GM04504 (cell line): ENCODE measurements at places on chromosomes 7 and 10.

DNA sequence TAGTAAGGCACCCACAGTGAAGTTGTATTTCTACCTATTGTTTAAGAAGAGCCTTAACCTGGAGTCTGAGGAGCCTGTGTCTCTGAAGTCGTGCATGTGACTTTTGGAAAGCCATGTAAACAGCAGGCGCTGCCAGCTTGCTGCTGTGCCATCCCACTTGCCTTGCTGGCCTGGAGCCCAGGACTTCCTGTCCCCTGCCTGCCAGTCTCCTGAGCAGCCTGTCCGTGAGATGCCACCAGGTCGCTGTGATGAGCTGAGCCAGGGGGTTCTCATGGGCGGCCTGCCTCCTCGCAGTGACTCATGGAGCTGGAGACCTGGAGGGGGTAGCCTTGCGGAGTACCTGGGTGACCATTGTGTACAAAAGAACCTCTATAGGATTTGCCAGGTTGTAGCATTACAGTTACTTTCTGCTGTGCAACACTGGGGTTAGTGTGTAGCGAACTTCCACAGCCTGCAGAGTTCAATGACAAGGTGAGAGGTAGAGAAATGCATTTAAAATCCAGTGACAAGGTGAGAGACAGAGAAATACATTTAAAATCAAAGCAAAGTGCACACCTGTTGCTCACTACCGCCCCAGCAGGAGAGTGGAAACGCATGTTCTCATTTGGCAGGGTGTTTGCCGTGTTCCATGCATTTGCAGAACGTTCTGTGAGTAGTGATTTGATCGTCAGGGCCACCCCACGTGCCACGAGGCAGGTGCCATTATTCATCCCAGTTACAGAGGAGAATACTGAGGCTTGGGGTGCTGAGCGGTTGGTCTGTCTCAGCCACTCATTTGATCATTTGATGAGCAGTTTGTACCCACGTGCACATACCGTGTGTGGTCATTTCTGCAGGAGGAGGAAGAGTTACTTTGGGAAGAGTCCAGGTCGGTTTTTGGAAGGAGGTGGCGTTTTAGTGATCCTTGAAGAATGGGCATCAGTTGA is 36.6 kb upstream of the BHLHA15 start:
- no peak for DNase-seq

GRCh38 chr10:4301291-4302045 is 516.5 kb upstream of the KLF6 start:
- no peak for DNase-seq

DNA sequence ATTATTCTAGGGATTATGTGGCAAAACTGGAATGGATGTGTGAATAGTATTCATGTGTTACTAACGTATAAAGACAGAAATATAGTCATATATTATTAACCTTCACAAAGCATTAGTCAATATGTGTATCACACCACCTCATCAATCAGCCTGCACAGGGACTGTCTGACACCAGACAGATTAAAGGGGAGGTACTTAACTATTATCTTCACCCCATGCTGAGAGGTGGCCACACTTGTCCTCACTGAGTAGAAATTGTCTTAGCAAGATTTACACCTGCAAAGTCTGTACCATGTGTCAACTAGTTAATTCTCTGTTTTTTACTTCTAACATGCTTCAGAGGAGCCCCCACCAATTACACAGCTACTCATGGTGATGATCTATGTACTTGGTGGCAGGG is 146.3 kb upstream of the LRGUK start:
- DNase-seq, result no peak

- no peak for DNase-seq
These were observed 871.8 kb upstream of the SORCS1 start for GRCh38 chr10:108036265-108036664.

GRCh38 chr10:70328967-70329366 is 45.2 kb upstream of the NPFFR1 start:
- no peak for DNase-seq

DNA sequence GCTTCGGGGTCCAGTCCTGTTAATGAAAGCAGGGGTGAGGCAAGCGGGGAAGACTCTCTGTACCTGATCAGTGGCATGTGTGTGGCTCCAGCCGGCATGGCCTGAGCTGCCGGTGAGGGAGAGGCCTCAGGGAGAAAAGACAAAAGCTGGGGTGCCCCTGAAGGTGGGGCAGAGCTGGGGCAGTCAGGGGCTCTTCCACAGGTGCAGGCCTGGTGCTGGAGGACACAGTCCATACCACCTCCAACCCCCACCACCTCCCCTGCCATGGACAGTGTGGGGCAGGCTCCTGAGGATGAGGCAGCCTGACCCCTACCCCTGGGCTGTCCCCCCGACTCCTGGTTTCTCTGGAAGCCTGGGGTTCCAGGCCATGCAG is 129.5 kb downstream of the LHPP start:
- DNase-seq, result no peak

- DNase-seq, result no peak
These were observed 95.7 kb downstream of the PLXNA4 start for GRCh38 chr7:132480534-132480933.

- peak; percentile 44 for DNase-seq
These were observed 201.3 kb downstream of the JCAD start for GRCh38 chr10:29857843-29858701.

- no peak for DNase-seq
These were observed 705.2 kb upstream of the IGFBP3 start for GRCh38 chr7:46626261-46626660.

DNA sequence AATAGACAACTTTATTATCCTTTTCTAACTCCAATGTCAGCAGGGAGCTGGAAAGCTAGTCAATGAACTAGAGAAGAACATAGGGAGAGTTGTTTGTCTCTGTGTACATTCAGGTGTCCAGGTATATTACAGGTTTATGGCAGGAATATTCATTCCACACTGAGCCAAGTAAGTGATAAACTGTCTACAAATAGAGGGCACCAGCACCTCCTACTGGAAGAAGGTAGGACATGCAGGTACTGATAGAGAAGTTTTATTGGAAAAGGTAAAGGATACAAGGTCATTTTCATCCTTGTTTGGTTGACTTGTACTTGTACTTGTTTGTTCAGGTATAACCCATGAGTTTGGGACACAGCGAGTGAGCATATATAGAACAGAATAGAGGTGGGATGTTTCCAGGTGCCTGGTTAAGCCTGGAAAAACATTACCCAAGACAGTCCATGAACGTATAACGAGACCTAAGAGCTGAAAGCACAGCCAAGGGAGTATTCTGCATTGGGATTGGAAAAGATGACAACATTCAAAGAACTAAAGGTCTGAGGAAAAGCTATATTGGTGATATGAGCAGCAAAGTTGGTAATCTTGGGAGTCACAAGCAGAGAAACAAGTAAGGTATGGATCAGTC is 61.4 kb upstream of the PPP1R3C start:
- DNase-seq, result peak; percentile 20

GRCh38 chr7:35802649-35803048 is 1.8 kb downstream of the SEPTIN7 start:
- no peak for DNase-seq

DNA sequence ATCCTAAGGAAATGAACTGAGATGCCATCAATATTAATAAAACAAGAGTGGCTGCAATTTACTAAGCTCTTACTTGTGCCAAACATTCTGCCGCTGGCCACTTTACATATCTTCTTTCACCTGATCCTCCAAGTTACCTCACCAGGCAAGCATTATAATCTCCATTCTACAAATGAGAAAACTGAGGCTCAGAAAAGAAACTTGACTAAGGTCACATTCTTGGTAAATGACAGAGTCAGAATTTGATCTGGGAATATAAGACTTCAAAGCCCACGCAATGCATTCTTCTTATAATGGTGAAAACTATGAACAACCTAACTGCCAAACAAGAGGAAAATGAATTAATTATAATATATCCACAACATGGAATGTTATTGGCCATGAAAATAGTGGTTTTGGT is 46.1 kb upstream of the SMNDC1 start:
- DNase-seq, result no peak

DNA sequence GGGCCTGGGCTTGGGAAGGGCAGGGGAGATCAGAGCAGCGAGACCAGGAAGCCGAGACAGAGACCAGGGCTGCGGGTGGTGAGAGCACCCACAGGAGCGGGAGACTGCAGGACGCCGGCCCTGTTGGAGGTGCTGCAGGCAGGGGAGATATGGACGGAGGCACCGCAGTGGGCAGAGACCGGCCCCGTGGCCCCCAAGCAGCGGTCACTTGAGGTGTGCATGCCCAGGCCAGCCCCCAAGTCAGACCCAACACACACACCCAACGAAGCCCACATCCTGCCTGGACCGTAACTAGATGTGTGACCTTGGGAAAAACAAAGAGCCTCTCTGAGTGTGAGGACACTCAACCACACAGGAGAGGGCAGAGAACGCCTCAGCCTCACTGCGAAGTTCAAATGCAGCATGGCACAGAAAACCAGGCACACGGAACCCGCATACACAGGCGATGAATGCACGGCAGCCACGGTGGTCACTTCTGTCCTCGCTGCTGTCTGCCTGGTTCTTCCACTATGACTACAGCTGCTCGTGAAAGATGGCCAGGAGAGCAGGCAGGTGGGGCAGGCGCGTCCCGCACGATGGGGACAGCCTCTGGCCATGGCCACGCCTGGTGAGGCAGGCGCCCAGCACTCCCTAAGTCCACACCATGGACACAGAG is 214.7 kb downstream of the MAD1L1 start:
- DNase-seq, result no peak

GRCh38 chr10:107708981-107709380 is 544.5 kb upstream of the SORCS1 start:
- DNase-seq, result no peak

GRCh38 chr10:68870061-68870460 is 31.1 kb upstream of the DDX50 start:
- no peak for DNase-seq

- DNase-seq, result peak; percentile 6
These were observed 16.9 kb downstream of the PCGF6 start for GRCh38 chr10:103333934-103334520.

DNA sequence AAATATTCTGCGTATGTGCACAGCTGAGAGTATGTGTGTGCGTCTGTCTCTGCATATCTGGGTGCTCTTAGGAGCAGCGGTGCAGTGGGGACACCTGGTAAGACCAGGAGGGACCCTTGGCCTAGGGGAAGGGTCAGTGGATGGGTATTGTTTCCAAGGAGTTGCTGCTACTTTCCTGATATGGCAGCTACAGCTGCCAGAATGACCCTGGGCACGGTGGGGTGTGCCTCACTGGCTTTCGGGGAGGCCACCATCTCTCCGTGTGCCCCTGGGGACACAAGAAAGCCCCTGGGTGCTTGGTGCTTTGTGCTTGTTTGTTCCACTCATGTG is 8.6 kb downstream of the PFKFB3 start:
- DNase-seq, result no peak

DNA sequence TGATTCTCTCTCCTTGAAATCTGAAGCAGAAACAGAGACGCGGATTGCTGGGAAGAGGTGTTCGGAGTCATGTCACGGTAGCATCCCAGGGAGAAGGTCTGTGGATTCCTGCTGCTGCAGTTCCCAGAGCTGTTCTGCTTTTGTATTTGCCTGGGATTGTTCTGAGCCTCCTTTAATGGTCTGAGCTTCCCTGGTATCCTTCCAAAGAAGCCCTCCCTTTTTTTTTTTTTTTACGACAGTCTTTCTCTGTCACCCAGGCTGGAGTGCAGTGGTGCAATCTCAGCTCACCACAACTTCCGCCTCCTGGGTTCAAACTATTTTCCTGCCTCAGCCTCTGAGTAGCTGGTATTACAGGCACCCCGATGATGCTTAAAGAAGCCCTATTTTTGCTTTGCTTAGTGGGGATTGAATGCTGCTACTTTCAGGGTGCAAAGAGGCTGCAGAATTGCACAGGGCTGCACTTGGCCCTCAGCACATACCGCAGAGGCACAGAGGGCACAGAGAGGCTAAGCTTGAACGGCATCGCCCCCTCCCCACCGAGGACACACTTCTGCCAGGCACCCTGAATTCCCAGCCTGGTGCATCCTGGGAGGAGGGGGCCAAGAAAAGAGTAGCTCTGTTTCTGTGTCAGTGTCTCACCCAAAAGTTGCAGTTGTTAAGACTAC is 208.6 kb upstream of the GALNT17 start:
- no peak for DNase-seq

DNA sequence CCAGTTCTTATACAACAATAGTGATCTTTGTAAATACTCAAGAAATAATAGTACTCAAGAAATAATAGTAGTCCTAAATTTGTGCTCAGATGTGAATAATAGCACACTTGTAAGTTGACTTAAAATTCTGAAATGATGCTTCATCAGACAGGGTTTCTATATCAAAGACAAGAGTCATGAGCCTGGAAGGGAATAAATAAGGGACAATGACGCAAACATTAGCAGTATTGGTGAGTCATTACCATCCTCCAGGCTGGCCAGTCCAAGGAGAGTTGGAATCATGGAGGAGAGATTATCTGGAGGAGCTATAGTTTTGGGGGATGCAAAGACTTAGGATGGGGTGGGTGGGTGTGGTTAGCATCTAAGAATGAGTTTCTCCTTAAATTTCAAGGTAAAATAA is 6.1 kb upstream of the SH3PXD2A start:
- no peak for DNase-seq

- no peak for DNase-seq
These were observed 17.7 kb upstream of the GTPBP4 start for GRCh38 chr10:970311-971149.

DNA sequence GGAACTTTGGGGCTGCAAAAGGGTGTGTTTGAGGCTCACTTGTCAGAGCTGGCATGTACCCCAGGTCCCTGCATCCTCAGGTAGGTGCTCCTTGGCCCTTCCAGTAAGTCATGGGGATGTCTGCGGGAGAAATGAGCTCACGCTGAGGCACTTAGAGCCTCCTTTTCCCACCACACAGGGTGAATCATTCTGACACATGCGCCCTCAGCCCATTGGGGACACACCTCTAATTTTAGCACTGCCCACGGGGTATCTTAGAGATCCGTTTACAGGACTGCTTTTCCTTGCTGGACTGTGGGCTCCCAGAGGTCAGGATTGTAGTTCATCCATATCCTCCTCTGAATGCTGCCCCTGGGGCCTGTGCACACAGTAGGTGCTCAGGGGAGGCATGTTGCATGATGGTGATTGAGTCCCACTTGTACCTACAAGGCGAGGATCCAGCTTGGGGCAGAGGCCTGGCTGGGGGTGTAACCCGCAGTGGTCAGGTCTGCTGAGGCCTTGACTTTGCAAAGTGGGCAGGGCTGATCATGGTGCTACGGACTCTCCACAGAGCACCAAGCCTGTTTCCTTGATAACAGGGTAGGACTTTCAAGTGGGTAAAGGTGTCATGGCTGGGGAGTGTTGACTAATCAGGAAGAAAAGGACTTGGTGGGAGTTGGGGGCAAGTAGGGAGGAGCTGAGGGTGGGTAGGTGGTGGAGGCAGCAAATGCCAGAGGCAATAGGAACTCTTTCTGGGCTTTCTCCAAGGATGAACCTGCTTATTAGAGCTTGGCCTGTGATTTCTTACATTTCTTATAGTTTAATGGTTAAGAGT is 5.8 kb downstream of the TSPAN15 start:
- no peak for DNase-seq

DNA sequence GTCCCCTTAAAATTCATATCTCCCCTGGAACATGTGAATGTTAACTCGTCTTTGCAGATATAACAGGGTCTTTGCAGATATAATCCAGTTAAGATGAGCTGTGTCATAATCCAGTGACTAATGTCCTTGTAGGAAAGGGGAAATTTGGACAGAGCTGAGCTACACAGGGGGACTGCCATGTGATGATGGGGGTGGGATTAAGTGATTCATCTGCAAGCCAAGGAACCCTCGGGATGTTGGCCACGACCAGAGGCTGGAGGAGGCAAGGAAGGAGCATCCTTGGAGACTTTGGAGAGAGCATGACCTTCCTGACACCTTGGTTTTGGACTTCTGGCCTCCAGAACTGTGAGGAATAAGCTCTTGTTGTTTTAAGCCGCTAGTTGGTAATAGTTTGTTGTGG is 153.9 kb upstream of the PCBD1 start:
- no peak for DNase-seq

GRCh38 chr7:27110186-27111031 is 7.9 kb upstream of the HOXA2 start:
- DNase-seq, result peak; percentile 58
